ENCODE measurements at places on chromosomes 5 and 9.

- no peak for DNase-seq
Observed at GRCh38 chr5:76500633-76501393, 97.7 kb downstream of the IQGAP2 start.

GRCh38 chr5:56088967-56089829 lies 94.4 kb upstream of the IL6ST start:
- DNase-seq, result peak; percentile 80

DNA sequence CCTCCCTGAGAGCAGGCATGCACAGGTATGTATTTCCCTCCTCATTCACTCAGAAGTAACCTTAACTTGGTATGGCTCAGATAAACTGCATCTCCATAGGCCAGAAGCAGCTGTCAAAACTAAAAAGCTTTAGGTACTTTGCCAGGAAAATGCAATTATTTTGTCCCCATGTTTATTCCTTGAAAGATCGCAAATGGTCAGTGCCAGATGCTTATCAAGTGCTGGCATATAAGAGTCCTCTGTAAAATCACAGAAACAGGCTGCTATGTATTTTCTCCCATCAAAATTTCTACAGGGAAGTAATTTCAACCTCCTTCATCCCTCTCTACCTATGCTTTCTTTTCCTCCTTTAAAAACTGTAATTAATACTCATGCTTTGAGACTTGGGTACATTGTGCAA lies 12.7 kb downstream of the PCDHAC2 start:
- no peak for DNase-seq

DNA sequence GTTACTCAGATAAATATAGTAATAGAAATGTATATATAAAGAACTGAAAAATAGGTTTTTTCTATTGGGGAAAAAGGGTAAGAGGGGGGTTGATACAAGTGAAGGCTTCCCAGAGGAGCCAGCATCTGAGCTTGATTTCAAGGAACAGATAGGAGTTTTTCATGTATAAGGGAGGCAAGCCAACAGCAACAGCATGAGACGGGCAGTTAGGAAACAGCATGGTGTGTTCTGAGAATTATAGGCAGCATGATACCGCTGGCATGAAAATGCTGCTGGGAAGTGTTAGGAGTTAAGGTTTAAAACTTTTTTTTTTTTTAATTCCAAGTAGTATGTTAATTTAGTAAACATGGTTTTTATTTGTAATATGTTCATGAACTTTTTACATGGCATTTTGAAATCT lies 9.7 kb downstream of the CDC37L1 start:
- DNase-seq, result no peak

DNA sequence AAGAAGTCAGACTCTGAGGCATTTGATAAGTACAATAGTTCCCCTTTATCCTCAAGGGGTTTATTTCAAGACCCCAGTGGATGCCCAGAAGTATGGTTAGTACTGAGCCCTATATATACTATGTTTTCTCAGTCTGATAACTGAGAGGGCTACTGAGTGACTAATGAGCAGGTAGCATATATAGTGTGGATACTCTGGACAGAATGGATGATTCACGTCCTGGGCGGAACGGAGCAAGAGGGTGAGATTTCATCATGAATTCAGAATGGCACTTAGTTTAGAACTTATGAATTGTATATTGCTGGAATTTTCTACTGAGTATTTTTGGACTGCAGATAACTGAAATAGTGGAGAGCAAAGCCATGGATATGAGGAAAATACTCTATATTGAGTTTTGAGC lies 457.6 kb downstream of the PLK2 start:
- DNase-seq, result peak; percentile 55

Measured in EL (cell line).